ENCODE measurements at places on chromosomes 12 and 14. TPM values are rescaled to one million over a fixed set of nuclear protein-coding genes. Genes with fewer than 3 reads are reported as not detected.

Gene FAM90A1
- total RNA-seq = not detected

Gene GALNT6
- 12.5 TPM for total RNA-seq

Gene FGF23
- not detected for total RNA-seq

Gene SRRM4
- total RNA-seq = under 0.01 TPM

Gene TAS2R31
- total RNA-seq = 3.2 TPM

Gene MAP1LC3B2
- total RNA-seq = not detected

Gene RTN1
- total RNA-seq = 24.8 TPM

Gene BHLHE41
- 2.9 TPM for total RNA-seq

Gene RNASE7
- 18.2 TPM for total RNA-seq

Gene JKAMP
- total RNA-seq = 45.9 TPM

Gene RD3L
- not detected for total RNA-seq

Gene ASCL1
- not detected for total RNA-seq

Gene MTRFR
- total RNA-seq = 12.8 TPM

Gene TGM1
- 269 TPM for total RNA-seq

Gene ACOT6
- not detected for total RNA-seq

Gene TRHDE
- total RNA-seq = 34.9 TPM

Gene DNAH10
- total RNA-seq = not detected

All from vagina (tissue), 2 donors.